Activated naive CD4-positive, alpha-beta T cell (primary cell): ENCODE measurements at places on chromosomes 13 and 19.
A peak's percentile ranks its signal among the peaks of the same experiment; 100 is the strongest.

- no peak for DNase-seq
Observed at GRCh38 chr13:34037636-34038540, 219.9 kb downstream of the RFC3 start.

- no peak for DNase-seq
Observed at GRCh38 chr19:19420570-19421298, 15.3 kb downstream of the GATAD2A start.

DNA sequence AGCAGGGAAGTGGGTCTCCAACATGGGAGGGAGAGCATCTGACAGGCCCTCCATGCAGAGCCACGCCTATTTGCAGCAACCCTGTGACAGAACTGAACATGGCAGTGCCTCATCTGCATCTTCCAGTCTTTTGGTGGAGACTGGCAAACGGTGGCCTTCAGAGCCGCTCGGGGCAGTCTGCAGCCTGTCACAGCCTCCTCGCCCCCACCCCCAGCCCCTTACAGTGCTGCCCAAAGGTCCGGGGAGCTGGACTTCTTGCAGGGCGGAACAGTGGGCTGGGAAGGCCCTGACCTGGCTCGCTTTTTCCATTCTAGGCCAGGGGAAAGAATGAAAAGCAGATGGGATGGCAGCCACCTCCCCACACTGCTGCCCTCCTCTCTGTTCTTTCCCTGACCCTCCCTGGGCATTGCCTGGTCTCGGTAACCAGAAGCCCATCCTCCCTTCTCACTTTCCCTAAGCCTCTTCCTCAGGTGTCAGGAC lies 2.7 kb downstream of the CALM3 start:
- no peak for DNase-seq

DNA sequence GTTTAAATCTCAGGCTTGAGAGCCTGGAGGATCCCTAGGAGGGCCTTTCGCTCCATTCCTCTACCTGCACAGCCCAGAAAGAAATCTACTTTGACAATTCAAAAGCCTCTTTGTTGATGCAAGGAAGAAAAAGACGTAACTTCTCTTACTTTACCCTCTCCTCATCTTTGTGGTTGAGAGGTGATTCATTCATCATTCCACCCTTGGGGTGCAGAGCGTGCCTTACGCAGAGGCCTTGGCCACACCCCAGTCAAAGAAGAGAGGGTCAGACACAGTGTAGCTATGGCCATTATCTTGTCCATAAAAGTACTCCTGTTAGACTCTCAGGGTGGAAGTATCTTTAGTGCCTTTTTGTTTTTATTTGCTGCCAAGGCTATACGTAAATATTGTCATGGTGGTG lies 184.0 kb downstream of the IRS2 start:
- no peak for DNase-seq

DNA sequence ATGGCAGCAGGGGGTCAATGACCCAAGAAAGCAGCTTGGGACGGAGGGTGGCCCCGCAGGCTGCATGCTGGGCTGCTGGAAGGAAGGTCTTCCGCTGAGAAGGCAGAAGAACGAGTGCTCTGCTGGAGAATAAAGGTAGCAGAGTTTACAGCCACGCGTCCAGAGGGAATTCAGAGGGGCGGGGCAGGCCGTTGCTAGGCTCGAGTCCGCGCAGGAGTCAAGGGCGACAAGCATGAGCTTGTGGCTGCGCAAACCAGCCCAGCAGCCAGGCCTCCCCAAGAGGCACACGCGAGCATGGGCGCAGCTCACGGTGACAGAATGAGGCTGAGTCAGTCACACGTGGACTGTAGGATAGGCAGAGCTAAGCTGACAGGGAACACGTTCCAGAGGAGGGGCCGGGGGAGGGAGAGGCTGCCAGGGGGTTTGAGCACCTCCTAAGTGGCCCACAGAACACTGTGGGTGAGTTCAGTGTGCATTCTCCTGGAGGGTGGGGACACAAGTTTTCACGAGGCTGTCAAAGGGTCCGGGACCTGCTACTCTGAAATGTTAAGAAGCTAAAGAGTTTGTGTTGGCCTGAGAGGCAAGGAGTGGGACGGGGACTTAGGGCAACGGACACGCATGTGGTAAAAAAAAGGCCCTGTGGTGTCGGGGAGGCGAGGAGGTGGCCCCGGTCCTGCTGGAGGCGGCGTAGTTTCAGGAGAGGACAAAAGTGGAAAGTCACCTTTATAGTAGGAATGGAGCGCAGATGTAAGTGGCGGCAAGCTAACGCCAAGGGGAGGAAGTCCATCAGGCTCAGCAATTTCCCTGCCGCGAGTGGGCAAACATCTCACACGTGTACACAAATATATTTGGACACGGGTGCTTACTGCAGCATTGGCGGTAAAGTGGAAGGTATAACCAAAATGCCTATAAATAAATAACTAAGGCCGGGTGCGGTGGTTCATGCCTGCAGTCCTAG lies 17.7 kb downstream of the RFX2 start:
- no peak for DNase-seq

DNA sequence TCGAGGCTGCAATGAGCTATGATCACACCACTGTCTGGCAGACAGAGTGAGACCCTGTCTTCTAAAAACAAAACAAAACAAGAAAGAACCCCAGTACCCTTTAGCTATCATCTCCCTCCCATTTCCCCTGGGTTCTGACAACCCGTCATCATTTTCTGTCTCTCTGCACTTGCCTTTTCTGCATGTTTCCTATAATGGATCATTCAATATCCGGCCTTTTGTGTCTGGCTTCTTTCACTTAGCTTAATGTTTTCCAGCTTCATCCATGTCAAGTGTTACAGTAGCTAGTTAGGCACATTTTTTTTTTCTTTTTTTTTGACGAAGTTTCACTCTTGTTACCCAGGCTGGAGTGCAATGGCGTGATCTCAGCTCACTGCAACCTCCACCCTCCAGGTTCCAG lies 16.5 kb downstream of the AP2S1 start:
- DNase-seq, result no peak

DNA sequence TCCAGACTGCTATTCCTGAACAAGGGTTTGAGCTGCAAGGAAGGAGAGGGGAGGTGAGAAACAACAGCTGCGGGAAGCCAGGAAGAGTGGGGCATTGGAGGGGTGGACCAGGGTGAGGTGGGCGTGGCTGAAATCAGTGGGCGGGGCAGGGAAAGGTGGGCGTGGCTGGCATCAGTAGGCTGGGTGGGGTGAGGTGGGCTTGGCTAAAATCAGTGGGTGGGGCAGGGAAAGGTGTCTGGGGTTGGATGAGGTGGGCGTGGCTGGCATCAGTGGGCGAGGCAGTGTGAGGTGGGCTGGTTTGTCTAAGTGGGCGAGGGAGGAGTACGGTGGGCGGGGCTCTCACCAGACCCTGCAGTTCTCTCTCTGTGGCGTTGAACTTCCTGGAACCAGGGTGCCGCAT lies 87.6 kb downstream of the MUC16 start:
- DNase-seq, result no peak

DNA sequence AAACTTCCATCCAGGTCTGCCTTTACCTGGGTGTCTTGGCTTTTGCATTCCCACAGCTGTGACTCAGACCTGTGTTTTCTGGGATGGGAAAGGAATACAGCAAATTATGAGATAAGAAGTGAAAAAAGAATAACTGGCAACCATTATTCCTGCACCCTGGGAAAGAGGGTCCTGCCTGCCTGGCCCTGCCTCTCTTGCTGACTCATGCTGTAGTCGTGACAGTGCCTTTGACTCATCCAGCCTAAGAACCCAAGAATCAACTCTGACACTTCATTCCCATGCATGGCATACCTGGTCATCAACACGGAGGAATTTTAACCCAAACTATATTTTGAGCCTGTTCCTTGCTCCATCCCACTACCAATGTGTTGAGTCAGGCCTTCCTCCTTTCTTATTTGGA lies 185.4 kb upstream of the SERP2 start:
- DNase-seq, result no peak

- no peak for DNase-seq
Observed at GRCh38 chr13:27200413-27201070, 28.9 kb upstream of the USP12 start.

DNA sequence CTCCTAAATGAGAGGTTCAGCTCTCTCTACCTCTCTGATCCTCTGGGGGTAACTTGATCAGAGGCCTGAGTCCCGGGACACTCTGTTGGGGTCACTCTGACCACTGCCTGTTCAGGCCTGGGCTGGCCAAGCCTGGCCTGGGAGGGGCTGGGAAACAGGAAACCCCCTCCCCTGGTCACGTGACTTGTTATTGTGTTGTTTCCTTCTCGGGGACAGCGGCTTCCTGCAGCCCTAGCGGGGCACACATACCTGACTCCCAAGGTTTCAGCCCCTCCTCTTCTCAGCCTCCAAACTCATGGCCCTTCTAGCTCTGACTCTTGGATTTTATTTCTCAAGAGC lies at the start of gene USHBP1:
Gene USHBP1 (minus strand): TSS at position 105 of the 339 bp plus-strand sequence. CDS start 446 bp downstream, outside the sequence.
- no peak for DNase-seq

DNA sequence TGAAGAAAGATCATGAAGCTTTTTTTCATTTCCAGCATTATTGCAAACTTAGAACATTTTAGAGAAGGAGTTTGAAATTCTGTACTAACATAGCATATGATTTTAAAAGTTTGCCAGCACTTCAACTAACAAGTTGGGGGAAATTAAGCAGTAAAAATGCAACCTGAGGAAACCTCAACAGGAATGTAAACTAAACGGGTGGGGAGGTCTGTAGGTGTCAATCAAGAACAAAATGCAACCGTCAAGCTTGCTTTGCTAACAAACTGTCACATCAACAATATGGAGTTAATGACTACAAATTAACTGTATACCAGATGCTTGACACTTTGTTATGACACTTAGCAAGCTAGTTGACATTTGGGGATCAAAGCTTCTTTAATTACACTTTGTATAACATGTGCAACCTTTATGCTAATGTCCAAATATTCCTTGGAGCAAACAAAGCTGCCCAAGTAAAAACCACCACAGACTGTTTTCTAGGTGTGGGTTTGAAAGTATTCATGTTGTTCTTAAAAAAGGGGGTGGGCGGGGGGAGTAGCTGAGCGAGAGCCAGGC lies 52.1 kb downstream of the DACH1 start:
- DNase-seq, result no peak

DNA sequence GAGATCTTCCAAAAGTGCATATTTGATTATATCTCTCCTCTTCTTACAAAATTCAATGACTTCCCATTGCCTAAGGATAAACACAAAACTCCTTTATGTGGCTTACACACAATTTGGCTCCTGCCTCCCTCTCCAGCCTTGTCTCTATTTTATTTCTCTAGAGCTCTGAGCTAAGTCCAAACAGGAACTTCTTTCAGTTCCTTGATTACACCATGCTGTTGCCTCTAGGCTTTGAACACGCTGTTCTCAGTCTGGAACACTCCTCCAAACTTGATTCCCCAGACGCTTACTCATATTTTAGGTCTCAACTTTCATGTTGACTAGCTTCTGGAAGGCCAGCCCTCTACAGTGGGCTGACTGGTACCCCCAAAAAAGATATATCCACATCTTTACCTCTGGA lies 258.5 kb downstream of the COG6 start:
- no peak for DNase-seq

DNA sequence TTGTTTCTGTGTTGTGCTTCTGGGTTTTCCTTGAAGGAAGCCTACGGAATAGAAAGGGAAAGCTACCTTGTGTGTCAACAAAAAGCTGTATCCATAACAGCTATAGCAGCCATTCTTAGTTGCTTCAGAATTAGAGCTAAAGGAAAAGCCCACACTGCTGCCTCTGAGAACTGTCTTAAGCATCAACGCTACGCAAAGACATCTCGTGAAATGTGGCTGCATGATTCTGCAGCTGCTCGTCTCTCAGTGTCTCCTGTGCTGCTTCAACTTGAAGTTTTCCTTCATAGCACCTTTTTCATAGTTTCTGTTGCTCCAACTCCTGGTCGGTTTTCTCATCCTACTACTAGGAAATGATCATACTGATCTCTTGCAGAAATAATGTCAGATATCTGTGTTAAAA lies 140.9 kb upstream of the MAB21L1 start:
- DNase-seq, result no peak

GRCh38 chr13:44031555-44031954 lies 151.9 kb downstream of the LACC1 start:
- DNase-seq, result no peak

GRCh38 chr13:30307194-30307970 lies at the start of gene KATNAL1:
Gene KATNAL1 (minus strand): TSS chr13:30307551. CDS start chr13:30283777, 23,774 bp downstream.
- DNase-seq, result peak; percentile 44

DNA sequence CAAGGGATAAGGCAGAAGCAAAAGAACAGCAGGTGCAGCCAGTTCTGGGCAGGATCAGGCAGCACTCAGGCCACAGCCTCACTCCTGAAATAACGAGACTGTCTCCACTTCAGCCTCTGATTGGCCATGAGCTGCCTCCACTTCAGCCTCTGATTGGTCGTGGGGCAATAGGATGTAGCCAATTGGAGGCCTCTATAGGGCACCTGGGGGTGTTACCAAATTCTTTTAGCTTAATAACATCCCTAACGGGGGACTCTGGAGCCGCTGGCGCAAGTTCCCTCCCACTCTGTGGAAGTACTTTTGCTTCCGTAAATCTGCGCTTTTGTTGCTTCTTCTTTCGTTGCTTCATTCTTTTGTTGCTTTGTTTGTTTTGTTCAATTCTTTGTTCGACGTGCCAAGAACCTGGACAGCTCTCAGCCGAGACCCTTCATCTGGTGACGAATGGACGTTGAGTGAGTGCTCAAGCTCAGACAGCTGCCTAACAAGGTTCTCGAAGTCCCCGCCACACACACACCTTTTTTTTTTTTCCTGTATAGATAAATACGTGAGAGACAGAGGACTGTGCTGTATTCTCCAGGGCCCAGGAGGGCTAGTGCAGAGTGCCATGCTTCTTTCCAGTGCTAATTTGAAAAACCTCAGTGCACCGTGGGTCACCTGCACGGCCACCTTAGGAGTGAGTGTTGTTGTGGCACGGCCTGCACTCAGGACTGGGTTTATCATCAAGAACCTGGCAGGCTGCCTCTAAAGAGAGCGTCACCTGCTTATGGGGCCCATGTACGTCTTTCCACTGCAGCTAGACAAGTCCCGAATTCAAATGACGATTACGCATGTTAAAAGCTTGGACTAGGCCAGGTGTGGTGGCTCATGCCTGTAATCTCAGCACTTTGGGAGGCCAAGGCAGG lies 32.0 kb upstream of the TUBGCP3 start:
- no peak for DNase-seq

- DNase-seq, result no peak
Observed at GRCh38 chr19:3066482-3067049, 4.3 kb upstream of the TLE5 start.

DNA sequence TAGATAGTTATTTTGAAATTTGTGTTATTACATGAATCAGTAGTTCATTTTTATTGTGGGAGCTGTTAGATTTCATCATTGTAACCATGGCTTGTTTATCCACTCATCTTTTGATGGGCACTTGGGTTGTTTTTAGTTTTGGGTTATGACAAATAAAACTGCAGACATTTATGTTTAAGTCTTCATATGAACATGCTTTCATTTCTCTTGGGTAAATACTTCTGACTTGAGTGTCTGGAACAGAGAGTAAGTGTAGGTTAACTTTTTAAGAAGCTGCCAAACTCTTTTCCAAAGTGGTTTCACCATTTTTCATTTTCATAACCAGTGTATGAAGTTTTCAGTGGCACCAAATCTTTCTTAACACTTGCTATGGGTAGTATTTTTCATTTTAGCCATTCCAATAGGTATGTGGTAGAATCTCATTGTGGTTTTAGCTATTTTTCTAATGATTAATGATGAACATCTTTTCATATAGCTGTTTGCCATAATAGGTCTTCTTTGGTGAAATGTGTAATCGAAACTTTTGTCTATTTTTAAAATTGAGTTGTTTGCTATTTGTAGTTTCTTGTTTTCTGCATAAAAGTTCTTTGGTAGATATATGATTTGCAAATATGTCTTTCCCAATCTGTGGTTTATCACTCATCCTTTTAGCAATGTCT lies 17.9 kb downstream of the SLAIN1 start:
- no peak for DNase-seq

GRCh38 chr13:76833441-76833954 lies 52.7 kb downstream of the KCTD12 start:
- DNase-seq, result no peak

- no peak for DNase-seq
Observed at GRCh38 chr13:46401432-46401831, 14.4 kb upstream of the RUBCNL start.

- DNase-seq, result no peak
Observed at GRCh38 chr19:18521692-18522123, at the start of gene ELL. Gene ELL (minus strand): TSS chr19:18522070. CDS start chr19:18522055, 15 bp downstream.
